ENCODE measurements at places on chromosomes 5 and 9.

DNA sequence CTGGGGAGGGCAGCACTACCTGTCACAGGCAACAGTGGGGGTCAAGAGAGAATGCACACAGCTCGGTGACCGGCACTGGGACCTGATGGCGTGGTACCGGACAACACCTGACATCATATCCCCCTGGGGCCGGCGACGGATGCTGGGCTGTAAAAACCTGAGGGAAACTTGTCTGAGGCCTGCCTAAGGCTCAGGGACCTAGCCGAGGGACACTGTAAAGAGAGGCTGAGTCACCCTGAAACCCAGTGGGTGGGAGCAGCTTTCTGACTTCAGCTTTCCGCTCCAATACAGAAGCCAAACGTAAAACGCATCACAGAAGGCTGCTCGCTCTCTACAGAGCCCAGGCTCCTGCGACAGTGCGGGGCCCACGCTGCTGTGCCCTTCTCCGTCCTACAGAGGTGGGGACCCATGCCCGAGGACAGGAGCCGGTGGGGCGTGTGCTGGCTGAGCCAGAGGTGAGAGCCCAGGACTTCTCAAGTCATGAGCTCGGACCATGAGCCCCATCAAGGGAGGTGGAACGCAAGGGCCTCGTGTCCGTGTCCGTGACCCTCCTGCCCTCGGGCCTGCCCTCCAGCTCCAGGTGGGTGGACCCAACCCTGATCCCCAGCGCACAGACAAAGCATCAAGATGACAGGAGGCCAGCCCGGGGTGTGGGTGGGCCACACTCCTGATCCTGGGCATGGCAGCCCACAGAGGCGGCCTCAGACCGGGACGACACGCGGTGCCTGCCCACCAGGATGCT lies 5.3 kb downstream of the RALGDS start:
- DNase-seq: peak; percentile 34

DNA sequence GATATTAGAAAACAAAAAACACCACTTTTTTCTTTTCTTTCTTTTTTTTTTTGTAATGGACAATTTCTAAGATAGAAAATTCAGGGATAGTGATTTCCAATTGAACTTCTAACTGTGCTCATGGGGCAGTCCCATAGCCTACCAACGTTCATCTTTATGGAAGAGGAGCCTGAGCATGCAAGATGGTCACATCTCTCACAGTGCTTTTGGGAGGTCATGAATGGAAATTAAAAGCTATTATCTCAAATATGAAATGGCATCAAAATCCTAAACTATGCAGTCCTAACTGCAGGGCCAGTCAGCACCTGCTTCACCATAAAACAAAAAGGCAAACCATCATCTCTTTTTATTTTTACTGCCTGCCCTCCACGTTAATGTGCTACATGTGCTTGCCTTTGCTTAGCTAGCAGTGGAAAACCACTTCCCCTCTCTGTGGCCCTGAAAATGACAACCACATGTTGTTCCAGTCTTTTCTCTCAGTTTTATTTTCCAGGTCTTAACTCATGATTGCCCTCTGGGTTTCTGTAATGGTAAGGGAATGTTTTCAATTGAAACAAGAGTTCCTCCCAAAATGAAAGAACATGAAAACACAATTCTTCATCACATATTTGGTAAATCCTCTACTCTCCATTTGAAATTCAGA lies 16.7 kb downstream of the IFNB1 start:
- DNase-seq: no peak

- no peak for DNase-seq
Observed at GRCh38 chr9:137146527-137146918, 7.6 kb downstream of the GRIN1 start.

- no peak for DNase-seq
Observed at GRCh38 chr5:15513431-15513830, 13.5 kb downstream of the FBXL7 start.

- DNase-seq: peak; percentile 71
Observed at GRCh38 chr9:36136272-36136893, at the start of gene GLIPR2. Gene GLIPR2 (plus strand): TSS chr9:36136733. CDS start chr9:36136779, 46 bp downstream.

DNA sequence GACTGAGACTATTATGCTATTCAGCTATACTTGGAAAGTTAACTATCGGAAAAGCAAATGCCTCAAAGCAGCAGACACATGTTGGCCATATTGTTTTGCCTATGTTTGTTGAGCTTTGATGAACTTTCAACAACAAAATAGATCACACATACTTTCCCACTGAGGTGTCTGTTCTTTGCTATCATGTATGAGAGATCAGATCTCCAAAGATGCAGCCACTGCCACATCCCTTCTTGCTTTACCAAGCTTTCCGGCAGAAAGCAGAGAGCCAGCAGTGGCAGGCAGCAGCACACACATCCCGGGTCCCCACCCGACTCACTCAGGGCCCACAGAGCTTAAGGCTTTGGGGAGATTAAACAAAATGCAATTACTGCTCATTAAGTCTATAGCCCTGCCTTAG lies 18.8 kb downstream of the ZBTB5 start:
- no peak for DNase-seq

- DNase-seq: no peak
Observed at GRCh38 chr9:84702471-84702870, 32.9 kb downstream of the NTRK2 start.

- no peak for DNase-seq
Observed at GRCh38 chr9:20028192-20028848, 239.5 kb upstream of the SLC24A2 start.

DNA sequence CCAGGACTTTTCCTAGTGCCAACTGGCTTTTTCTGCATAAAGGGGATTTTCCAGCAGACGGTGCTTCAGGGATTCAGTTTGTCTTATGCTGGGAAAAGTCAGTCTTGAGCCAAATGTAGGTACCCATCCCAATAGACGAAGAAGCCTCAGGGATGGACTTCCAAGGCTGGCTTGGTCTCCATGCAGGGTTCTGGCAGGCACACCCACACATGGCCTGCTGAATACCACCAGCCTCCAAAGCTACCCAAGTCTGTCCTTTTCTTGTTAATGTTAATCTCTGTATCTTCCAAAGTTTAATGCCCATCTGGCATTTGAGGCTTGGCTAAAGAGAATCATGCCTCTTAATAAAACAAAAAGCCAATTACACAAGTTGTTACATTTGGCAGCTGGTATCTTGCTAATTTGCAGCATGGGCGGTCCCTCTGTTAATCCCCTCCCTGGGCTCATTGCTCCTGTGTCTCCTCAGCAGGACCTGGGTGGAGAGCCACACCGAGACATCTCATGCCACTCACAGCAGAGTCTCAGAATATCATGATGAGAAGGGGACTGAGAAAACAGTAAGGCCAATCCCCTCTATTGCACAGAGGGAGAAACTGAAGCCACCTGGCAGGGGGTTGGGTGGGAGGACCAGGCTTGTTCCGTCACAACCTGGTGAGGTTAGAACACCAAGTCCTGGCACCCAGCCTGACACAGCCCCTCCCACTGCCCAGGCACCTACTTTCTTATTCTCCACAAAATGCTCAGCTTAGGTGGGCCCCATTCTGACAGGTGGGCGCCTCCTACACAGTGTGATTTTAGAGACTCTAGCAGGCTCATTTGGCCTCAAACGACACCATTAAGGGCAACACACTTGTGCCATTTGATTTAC lies 243.2 kb downstream of the FSTL4 start:
- no peak for DNase-seq
